ENCODE measurements at places on chromosomes 1 and 21.

DNA sequence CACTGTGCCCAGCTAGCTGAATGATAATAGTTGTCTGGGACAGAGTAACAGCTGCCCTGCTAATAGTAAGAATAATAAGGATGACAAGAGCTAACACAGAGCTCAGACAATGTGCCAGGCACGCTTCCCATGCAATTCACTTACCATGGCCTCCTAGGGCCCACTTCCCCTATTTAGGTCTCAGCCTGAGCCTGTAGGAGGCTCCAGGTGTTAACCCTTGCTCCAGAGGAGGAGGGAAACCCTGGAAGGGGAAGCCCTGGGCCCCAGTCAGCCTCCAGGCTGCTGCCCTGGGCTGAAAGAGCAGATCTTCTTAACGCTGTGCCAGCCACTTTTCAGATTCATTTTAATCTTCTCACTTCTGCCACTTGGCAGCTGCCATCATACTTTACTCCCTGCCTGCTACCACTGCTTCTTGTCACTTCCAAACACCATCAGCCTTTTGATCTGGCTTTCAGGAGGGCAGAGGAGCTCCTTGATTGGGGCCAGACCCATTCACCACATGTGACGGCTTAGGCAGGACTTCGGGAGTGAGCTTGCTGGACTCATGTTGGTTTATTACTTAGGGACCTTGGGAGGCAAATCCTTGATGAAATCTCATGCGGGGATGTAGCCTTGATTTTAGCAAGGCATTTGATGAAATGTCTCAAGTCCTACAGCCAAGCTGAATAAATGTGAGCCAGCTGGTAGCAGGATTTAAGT, 66.7 kb upstream of the PARP1 start:
- DNase-seq = no peak

DNA sequence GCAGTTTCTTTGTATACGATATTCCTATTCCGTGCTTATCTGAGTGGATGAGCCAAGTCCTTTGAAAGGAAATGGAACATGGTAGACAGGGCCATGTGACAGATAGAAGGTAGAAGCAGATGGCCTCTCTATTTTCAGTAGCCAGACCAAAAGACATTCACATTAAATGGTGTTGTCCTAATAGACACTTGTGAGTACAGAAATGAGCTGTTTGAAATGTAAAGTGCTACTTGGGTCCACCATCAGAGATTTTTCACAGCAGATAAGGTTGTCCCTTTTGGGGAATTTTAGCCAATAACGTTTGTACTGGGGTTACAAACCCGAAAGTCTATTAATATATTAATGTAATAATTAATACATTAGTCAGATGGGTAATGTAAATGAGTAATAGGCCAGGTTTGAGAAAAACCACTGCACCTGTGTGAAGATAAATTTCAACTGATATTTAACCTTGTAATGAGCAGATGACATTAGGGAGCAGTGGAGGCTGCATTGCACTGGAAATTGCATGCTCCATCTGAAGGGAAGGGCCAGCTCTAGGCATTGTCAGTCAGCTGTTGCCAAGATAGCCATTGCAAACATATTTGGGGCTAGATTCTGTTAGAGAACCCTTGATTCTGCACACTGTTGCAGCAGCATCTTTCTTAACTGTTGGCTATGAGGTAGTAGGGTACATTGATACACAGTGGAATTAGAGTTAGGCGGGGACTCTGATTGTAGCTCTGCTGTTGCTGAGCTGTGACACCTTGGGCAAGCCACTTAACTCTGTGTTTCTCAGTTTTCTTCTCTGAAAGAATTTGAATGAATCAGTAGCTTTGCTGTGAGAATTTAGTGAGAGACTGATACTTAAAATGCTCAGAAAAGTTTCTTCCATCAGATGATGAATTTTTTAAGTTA, 43.8 kb downstream of the FGGY start:
- DNase-seq = no peak

DNA sequence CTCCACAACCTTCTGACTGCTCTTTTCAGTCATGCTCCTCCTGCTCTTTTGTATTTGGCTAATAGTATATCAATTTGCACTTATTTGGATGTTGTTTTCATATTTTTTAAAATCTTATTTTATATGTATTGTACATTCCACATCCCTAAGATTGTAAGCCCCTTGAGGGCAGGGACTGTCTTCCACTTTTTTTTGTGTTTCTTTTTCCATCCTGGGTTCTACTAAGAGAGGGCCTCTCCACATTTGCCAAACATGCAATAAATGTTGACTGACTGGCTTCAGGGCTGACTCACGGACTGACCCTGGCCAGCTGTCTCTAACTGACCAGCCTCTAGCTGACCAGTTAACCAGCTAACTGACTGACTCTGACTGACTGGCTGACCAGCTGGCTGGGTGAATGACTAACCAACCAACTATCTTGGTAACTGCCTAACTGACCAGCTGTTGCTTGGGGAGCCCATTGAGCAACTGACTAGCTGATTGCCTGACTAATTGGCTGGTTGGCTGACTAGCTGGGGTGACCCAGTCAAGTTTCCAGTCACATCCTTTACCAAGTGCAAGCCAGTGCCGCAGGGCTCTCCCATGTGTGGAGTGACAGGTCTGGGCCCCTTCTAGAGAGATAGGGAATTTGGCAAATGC, 16.1 kb downstream of the CSF1 start:
- no peak for DNase-seq

DNA sequence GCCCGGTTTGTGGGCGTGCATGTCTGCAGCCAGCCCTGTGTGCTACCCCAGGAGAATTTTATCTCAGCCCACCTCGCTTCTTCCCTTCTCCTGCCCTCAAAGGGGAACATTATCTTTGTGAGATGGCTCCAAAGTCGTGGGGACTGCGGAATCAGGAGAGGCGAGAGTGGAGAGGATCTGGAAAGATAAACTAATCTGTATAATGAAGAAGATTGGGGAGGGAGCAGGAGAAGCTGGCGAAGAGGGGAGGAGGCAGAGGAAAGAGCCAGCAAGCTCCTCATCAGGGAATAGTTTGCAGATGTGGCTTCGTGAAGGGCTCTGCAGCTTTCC, 310.3 kb downstream of the MATN1 start:
- no peak for DNase-seq

GRCh38 chr1:94714552-94714951, 105.6 kb upstream of the SLC44A3 start:
- no peak for DNase-seq

- no peak for DNase-seq
These were observed 81.0 kb upstream of the LHX8 start for GRCh38 chr1:75053207-75053606.

DNA sequence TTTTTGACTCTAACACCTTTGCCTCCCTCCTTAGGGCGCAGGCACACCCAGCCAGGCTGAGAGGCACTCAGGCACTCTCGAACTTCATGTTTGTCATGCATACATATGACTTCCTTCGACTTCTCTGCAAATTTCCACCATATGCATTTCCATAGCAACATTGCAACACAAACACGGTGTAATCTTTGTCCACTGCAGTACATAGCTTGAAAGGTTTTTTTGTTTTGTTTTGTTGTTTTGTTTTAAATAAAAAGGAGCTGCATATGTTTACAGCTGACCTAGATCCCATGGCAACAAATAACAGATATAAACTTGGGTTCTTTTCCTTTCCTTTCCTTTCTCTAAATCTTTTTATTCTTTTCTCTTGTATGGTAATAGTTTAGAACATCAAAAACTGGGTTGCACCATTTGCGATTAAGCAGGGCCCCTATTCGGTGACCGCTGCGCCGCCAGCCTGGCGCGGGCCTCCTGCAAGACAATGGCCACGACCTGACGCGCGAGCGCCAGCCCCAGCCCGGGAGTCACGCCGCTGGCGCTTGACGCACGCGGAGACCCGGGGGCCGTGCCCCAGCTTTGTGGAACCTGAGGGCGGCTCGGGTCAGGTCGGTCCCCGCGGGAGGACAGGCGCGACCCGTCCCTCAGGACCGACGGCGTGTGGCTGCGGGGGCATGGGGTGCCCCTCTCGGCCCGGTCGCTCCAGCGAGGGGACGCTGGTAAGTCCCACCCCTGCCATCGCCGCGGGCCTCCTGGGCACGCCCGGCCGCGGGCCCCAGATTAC, 35.2 kb downstream of the CCN1 start:
- no peak for DNase-seq

DNA sequence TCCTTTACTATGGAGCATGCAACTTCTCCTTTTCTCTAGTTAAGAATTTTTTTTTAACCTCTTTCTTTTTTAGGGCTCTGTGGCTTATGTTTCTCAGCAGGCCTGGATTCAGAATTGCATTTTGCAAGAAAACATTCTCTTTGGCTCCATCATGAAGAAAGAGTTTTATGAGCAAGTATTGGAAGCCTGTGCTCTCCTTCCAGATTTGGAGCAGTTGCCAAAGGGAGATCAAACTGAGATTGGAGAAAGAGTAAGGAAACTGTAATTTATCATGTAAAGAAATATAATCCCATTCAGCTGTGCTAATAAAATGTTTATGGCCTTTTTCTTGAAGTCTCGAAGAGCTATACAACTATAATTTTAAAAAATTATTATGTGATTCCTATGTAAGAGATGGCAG, 70.1 kb downstream of the HSPA13 start:
- DNase-seq = no peak
